ENCODE measurements at places on chromosomes 6 and 20.

- H3K36me3 ChIP-seq: no peaks in the 10 kb centered on the region
- H3K4me1 ChIP-seq: peaks cover 16% of the 10 kb centered on the region
- peak overlapping the region; percentile 1 for H3K27ac ChIP-seq
- no peak for DNase-seq
Observed at GRCh38 chr6:155173488-155173887, 90.3 kb upstream of the CLDN20 start.

GRCh38 chr20:1496930-1497329 lies 5.7 kb upstream of the SIRPB2 start:
- no peak for DNase-seq
- no peak overlapping the region for H3K4me3 ChIP-seq
- peaks cover 2% of the 10 kb centered on the region for H3K4me1 ChIP-seq
- no peak overlapping the region for H3K27ac ChIP-seq
- peaks cover 69% of the 10 kb centered on the region for H3K27me3 ChIP-seq

DNA sequence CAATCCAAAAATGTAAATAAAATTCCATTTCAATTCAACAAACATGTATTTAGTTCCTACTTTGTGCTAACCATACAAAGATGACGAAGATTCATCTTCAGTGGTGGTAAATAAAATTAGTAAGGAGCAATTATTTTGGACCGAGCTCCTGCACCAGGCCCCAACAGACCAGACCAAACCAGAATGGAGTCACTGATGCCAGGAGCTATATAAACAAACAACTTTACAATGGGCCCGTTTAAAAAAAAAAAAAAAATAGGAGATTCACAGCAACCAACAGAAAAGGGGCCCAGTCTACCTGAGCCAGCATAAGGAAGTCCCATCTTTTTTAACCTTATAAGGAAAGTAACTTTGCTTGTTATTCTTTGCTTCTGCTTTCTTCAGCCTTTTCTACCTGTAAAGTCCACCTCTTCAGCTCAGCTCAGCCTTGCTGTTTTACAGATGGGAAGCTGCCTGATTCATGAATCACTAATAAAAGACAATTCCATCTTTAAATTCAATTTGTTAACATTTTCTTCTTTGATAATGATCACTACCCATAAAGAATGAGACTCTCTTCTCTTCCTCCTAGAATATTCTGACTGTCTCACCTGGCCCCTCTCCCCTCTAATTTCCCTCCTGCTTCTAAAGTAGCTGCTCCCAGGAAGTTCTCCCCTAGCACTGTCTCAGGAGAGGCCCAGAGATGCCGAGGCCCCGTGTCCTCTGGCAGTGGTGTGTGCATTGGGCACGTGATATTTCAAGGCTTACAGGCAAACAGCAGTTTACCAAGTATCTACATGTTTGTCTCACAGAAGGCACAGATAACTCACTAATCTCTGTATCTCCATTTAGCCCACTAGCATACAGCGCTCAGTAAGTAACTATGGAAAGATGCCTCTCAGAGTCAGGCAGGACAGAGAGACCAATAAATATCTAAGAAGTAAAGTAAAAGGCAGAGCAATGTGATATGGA lies 8.4 kb downstream of the MBOAT1 start:
- peak overlapping the region; percentile 33 for H3K4me3 ChIP-seq
- peaks cover 37% of the 10 kb centered on the region for H3K4me1 ChIP-seq
- H3K36me3 ChIP-seq: peaks cover 8% of the 10 kb centered on the region
- no peak for DNase-seq

- H3K4me3 ChIP-seq: no peak overlapping the region
- no peaks in the 10 kb centered on the region for H3K36me3 ChIP-seq
- no peak for DNase-seq
- no peak overlapping the region for H3K27ac ChIP-seq
Observed at GRCh38 chr6:151502499-151502898, 8.7 kb downstream of the CCDC170 start.

DNA sequence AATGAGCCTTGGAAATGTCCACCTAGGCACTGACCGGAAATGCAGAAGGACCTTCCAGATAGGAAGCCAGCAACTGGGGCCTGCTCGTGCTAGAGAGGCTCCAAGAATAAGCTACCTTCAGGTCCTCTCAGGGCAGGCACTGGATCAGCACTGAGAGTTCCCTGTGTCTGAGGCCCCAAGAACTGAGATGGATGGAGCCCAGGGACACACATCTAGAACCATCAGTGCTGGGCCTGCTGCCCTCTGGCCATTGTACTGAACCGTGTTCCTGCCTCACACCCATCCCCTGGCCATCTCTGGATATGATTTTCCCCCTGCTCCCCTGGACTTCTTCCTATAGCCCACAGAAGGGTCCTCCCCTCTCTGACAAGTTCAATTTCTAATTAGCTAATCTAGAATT lies 10.3 kb downstream of the BPIFA1 start:
- no peaks in the 10 kb centered on the region for H3K4me1 ChIP-seq
- no peak overlapping the region for H3K27ac ChIP-seq
- DNase-seq: no peak
- H3K27me3 ChIP-seq: peaks cover 13% of the 10 kb centered on the region
- H3K36me3 ChIP-seq: no peaks in the 10 kb centered on the region

GRCh38 chr20:57754190-57754589 lies 44.4 kb upstream of the PMEPA1 start:
- DNase-seq: no peak
- H3K4me3 ChIP-seq: no peak overlapping the region
- peaks cover 77% of the 10 kb centered on the region for H3K27me3 ChIP-seq
- H3K36me3 ChIP-seq: peaks cover 2% of the 10 kb centered on the region
- H3K4me1 ChIP-seq: peaks cover 3% of the 10 kb centered on the region
- no peak overlapping the region for H3K27ac ChIP-seq
